Caudate nucleus (tissue), 63 donors: ENCODE measurements at places on chromosomes 16 and 17.

- no peak for DNase-seq
Observed at GRCh38 chr16:8818504-8819270, 21.0 kb downstream of the PMM2 start.

DNA sequence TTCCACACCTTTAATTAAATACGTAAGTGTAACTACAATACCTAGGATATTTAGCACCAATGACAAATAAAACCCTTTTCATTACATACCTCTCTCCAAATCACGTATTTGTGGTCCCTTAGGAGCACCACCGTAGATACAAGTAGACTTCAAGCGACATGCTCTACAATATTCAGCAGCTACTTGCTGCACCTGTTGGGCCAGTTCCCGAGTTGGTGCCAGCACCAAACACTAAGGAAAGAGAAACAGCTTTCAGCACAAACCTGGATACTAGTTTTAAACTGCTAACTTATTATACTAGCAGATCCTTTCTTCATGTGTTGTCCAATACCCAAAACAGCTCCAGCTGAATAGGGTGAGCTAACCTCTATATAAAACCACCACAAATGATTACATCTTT, 2.7 kb downstream of the DDX5 start:
- no peak for DNase-seq

GRCh38 chr17:68460146-68460545, 2.9 kb upstream of the WIPI1 start:
- no peak for DNase-seq

- peak; percentile 53 for DNase-seq
Observed at GRCh38 chr17:17141860-17142552, 64.1 kb downstream of the PLD6 start.

- DNase-seq, result no peak
Observed at GRCh38 chr17:15119968-15120367, 145.2 kb downstream of the PMP22 start.

DNA sequence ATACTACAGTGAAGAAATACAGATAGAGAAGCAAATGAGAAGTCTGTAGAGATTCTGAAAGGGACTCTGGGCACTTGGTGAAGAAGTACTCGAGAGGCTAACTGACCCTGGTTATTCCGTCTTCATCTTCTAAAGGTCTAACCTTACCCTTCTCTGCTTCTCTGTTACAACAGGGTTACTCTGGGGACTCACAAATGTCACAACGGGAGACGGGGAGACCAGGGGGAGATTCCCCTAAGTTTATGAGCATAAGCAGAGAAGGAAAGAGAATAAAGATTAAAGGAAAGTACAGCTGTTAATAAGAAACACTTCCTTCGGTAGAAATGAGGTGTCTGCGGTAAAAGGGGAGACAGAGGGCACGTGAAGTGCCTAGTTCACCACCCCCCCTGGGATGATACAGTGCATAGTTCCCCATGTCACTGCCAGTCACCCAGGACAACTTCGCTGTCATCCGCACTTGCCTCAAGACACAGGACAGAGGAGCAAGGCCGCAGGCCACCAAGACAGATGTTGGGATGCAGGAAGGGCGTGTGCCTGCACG, 75.2 kb upstream of the TRAP1 start:
- no peak for DNase-seq

DNA sequence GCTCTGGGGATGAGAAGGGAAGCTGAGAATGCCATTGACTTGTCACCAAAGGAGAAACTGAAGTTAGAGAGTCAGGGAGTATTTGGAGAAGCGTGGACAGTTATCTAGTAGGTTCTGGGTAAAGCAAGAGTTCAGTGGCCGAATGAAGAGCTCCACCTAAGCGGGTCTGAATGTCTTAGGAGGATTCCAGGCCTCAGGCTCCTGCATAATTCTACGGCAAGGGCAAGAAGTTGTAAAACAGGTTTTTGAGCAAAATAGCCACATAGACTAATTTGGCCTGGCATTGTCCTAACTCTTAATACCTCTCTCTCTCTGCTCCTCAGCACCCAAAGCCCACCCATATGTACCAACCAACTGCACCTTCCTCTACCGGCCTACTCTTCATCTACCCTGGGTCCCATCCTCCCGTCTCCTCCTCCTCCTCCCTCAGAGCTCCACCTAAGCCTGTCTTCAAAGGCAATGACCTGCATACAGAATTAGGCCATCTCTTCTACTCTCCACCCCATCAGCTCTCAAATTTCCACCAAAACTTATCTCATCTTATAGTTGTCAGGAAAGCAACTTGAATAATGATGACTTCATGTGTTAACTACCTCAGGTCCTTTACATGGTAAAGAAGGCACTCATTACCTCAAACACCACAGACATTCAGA, 42.0 kb upstream of the KCNJ2 start:
- DNase-seq, result no peak

GRCh38 chr16:89581045-89581695, 5.6 kb downstream of the CPNE7 start:
- DNase-seq, result no peak

GRCh38 chr17:39872751-39873150, 4.7 kb downstream of the ZPBP2 start:
- DNase-seq, result no peak

DNA sequence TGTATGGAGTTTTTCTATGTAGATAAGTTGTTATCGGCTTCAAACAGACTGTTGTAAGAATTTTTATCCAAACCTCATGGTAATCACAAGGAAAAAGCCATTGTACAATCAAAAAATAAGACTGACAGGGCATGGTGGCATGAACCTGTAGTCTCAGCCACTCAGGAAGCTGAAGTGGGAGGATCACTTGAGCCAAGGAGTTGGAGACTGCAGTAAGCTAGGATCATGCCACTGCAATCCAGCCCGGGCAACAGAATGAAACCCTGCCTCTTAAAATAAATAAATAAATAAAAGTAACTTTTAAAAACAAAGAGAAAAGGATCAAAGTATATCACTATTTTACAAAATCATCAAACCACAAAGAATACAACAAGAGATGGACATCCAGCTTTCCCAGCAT, 14.4 kb downstream of the OR1A1 start:
- no peak for DNase-seq

DNA sequence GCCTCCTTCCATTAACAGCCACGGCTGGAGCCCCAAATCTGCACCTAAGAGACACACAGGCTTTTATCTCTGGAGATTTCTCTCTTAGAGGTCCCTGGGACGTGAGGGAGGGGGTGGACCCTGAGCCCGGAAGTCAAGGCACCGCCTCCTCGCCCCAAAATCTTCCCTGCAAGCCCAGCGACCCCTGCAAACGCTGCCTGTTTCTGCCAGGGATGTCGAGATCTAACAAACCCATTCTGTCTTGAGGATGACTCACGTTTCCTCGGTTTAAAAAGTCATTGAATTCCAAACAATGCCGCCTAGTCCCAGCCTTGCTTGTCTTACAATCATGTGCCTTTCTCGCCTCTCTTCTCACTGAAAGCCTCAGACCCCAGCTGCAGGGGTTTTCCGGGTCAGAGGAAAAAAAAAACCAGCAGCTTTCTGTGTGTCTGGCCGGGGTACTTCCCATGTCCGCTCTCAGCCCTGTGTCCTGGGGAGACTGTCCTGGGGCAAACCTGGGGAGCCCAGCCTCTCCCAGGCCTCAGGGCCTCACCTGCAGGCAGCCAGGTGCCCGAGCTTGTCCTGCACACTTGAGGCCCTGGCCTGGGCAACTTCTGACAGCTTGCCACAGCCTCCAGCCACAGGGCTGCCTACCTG, 15.4 kb downstream of the ARL2BP start:
- peak; percentile 61 for DNase-seq

DNA sequence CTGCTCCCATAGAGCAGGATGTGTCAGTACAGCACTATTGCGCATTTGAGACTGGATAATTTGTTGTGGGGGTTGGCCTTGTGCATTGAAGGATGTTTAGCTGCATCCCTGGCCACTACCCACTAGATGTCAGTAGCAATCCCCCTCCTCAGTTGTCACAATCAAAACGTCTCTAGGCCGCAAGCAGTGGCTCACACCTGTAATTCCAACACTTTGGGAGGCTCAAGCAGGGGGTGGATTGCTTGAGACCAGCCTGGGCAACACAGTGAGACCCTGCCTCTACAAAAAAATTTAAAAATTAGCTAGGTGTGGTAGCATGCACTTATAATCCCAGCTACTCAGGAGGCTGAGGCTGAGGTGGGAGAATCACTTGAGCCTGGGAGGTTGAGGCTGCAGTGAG, 48.4 kb downstream of the CENPV start:
- no peak for DNase-seq

DNA sequence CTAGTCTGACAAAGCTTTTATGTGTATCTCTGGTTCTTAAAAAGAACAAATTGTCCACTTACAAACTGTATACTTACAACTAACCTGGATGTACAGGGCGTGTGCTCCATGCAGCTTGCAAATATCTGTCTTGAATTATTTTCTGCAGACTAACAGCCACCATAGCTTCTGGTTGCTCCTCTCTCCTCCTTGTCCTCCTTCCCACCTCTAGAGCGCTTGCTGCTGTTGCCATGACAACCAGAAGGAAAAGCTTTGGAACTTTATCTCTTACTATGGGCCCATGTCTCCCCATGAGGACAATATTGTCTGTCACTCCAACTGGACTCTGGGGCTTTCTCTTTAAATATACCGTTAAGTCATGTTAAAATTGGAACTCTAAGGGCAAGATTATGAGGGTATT, 71.5 kb upstream of the DHX40 start:
- DNase-seq, result no peak

- no peak for DNase-seq
Observed at GRCh38 chr17:17469996-17470395, 6.8 kb upstream of the MED9 start.

- no peak for DNase-seq
Observed at GRCh38 chr17:40945414-40945813, 8.0 kb upstream of the KRT23 start.
